ENCODE measurements at places on chromosomes 5 and 9.
A peak's percentile ranks its signal among the peaks of the same experiment; 100 is the strongest.

- H3K4me3 ChIP-seq = no peak overlapping the region
- peaks cover 6% of the 10 kb centered on the region for H3K4me1 ChIP-seq
- no peak overlapping the region for H3K27ac ChIP-seq
- no peak for DNase-seq
- no peaks in the 10 kb centered on the region for H3K36me3 ChIP-seq
Observed at GRCh38 chr5:134124289-134125038, 10.0 kb downstream of the TCF7 start.

DNA sequence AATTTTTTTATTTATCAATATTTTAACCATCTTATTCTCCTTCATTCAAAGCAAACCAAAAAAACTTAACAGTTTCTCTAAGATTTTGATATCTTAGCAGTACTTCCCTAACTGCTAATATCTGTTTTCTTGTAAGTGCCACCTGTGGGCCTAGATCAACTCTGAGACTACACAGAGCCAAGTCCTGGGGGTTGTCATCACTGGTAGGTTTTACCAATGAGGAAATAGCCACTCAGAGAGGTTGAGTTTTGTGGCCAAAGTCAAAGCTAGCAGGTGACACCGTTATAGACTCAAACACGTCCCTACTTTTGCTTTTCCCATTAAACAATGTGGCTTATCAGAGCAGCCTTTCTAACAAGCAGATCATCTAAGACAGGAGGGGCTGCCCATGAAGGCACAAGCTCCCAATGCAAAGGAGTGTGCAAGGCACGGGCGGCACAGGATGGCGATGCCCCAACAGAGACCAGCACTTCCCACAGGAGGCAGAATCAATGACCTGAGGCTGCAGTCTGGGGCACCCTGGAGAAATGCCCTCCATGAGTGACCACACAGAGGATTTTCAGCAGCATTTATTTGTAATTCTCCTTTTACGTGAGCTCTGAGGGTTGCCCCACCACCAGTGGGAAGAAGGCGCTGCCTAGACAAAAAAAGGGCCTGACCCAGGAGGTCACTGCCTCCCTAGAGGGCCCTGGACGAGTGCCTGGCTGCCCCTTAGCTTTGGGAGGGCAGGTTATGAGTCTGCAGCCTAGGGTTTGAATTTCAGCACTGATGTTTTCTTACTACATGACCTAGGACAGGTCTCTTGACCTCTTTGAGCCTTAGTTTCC lies 7.4 kb downstream of the TBC1D2 start:
- no peak overlapping the region for H3K27ac ChIP-seq
- H3K27me3 ChIP-seq = no peaks in the 10 kb centered on the region
- no peaks in the 10 kb centered on the region for H3K36me3 ChIP-seq
- H3K4me3 ChIP-seq = no peak overlapping the region
- peaks cover 38% of the 10 kb centered on the region for H3K4me1 ChIP-seq

- H3K36me3 ChIP-seq = no peaks in the 10 kb centered on the region
- no peak for DNase-seq
- no peaks in the 10 kb centered on the region for H3K27me3 ChIP-seq
- H3K4me3 ChIP-seq = peak overlapping the region; percentile 43
Observed at GRCh38 chr5:150603052-150603451, 37.4 kb upstream of the SYNPO start.

- no peak for DNase-seq
- no peaks in the 10 kb centered on the region for H3K27me3 ChIP-seq
- H3K4me3 ChIP-seq = no peak overlapping the region
- no peak overlapping the region for H3K27ac ChIP-seq
Observed at GRCh38 chr9:6777213-6777902, 19.6 kb downstream of the KDM4C start.

Measured in mesothelial cell of epicardium (in vitro differentiated cells).